ENCODE measurements at places on chromosomes 6 and 20.

GRCh38 chr6:157665180-157665579, 157.9 kb upstream of the SNX9 start:
- no peak for DNase-seq

- no peak for DNase-seq
Observed at GRCh38 chr20:51535075-51535386, 7.5 kb downstream of the NFATC2 start.

GRCh38 chr20:32067234-32067821, 15.3 kb downstream of the HCK start:
- no peak for DNase-seq

GRCh38 chr6:1418471-1419191, 29.3 kb downstream of the FOXF2 start:
- DNase-seq: no peak

DNA sequence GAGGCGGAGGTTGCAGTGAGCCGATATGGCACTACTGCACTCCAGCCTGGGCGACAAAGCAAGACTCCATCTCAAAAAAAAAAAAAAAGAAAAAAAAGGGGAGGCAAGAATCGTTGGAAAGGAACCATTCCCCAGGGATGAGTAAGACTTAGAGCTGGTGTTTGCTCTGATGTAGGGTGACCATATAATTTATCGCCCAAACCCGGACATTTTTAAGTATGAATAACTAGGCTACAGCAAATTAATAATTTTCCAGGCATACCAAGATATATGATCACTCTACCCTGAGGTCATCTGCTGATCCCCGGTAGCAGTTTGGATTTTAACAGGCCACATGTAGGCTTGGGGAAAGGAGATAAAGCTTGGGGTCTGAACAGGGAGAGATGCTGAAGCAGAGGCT, 260.9 kb downstream of the BTBD9 start:
- DNase-seq: no peak

DNA sequence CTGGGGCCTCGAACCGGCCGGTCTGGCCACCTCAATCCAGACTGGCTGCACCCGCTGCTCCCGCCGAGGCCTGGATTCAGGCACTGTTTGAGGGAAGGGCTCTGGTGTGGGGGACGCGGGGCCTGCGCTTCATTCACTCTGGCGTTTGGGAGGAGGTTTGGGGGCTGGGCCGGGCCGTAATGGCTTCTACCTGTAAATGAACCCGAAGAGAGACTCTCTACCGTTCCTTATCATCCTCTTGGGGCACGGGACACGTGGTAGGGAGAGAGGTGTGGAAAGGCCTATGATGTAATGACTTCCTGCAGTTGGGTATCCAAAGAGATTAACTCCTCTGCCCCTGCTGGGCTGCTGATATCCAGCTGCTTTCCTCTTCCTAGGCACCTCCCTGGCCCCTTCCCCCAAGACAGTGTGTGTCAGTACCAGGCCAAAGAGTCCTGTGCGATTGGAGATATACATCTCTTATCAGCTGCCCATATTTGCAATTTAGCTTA, 1.8 kb downstream of the FOXO3 start:
- no peak for DNase-seq

GRCh38 chr20:46296526-46297250, 11.6 kb downstream of the CDH22 start:
- no peak for DNase-seq

DNA sequence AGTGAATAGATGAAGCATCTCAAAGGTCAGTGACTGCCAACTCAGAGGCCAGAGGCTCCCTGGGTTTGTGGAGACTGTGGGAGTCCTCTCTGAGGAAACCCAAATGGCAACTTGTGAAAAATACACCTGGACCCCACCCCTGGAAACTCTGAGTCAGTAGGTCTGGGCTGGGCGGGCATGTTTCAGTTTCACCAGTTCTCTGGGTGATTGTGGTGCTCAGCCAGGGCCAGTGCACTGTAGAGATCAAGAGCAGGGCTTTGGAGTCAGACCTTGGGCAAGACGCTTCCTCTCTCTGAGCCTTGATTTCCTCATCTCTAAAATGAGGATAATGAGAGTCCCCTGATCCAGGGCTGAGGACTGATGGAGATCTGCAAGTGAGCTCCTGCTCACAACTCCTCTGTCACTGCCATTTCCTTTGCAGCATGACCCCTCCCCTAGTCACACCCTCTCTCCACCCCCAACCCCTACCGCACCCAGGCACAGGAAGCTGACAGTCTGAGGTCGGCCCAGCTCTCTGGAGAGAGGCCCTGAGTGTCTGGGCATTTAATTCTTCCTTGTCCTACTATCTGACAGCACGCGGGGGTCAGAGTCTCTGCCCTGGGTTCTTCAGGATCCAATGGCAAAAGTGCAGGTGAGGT, 5.1 kb downstream of the DEF6 start:
- DNase-seq: peak; percentile 88

DNA sequence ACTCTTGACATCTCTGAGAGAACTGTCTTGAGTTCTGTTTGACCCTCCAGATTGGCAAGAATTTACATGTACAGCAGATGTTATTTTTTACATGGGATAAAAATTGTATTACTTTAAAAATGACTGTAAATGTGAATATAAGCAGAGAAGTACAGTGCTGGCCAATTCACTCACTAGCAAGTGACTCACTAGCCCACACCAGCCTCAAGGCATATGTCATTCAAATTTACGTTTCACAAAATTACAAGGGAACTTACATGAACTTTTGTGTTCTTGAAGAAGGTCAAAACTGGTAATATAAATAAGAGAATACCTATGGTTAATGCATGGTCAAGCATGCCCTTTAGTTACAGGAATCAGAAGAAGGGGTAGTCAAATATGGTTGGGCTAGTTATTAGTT, 54.0 kb upstream of the HMGCLL1 start:
- no peak for DNase-seq

- DNase-seq: no peak
Observed at GRCh38 chr6:6333501-6333900, 13.0 kb upstream of the F13A1 start.

GRCh38 chr6:130965656-130966055, 97.4 kb downstream of the EPB41L2 start:
- DNase-seq: no peak

DNA sequence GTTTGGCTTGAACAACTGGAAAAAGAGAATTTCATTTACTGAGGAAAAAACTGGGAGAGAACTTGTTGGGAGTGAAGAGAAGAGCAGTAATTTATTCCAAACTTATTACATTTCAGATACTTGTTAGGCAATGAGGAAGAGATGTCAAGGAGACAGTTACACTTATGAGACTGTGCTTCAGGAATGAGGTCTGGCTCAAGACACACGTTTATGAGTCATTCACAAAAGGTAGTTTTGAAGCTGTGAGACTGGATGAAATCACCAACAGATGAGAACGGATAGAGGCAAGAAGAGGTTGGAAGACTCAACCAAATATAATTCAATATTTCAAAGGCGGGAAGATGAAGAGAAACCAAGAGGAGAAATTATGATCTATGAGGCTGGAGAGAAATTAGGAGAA, 70.6 kb upstream of the DEFB112 start:
- no peak for DNase-seq

- DNase-seq: no peak
Observed at GRCh38 chr20:2204021-2204420, 91.8 kb upstream of the TGM3 start.
